ENCODE measurements at places on chromosomes 13 and 19. TPM values are rescaled to one million over a fixed set of nuclear protein-coding genes. Genes with fewer than 3 reads are reported as not detected.

DNA sequence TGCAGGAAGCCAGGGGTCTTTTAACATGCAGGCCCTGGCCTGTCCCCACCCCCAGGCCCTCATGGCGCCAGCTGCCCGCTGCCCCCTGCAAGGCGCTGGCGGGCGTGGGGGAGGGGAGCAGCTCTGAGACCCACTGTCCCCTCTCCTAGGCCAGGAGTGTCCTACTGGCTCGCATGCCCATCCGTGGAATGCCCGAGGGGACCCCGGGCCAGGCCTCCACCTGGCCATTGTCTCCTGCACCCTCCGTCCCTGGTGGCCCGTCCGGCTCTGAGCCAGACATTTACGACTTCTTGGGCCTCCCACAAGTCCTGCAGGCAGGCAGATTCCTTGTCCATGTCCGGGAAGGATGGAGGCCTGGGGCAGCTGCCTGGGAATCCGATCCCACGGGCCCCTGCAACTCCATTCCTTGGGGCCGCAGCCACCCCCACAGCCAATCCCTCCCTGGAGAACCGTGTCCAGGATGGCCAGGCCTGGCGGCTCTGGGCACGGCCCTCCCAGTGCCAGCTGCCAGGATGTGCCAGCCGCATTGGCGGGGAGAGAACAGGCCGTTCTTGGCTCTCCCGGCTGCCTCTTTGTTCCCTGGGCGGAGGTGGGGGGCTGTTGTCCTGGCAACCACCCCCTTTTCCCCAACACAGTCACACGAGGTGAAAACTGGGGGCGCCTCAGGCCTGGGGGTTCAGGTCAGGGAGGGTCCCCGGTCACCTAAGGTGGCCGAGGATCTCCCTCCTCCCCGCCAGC is 10.5 kb upstream of the PLIN3 start:
- DNase-seq = no peak

FXYD3 gene
- total RNA-seq = 61.6 TPM

DNA sequence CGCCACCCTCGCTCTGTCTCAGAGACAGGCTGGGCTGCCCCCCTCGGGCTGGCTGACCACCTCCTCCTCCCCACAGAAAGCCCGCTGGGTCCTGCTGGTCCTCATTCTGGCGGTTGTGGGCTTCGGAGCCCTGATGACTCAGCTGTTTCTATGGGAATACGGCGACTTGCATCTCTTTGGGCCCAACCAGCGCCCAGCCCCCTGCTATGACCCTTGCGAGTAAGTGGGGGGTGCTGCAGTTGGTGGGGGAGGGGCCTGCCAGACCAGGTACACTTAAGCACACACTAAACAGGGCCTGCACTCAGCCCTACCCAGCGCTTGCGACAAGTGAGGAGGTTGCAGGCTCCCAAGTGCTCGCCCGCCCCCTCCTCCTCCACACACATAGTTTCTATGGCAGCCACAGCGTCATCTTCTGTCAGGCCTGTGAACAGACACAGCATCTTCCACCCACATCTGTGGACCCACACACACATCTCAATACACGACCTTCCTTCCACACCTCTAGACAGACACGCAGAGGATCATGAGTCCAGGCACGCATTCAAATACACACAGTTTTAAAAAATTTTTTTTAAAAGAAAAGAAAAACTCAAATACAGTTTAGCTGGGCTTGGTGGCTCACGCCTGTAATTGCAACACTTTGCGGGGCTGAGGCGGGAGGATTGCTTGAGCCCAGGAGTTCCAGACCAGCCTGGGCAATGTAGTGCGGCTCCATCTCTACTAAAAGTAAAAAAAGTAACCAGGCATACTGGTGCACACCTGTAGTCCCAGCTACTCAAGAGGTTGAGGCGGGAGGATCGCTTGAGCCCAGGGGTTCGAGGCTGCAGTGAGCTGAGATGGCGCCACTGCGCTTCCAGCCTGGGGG is 18.4 kb downstream of the PLD3 start:
- DNase-seq = no peak

LRRC4B gene
- total RNA-seq = 0.26 TPM

GPR42 gene
- not detected for total RNA-seq

DNA sequence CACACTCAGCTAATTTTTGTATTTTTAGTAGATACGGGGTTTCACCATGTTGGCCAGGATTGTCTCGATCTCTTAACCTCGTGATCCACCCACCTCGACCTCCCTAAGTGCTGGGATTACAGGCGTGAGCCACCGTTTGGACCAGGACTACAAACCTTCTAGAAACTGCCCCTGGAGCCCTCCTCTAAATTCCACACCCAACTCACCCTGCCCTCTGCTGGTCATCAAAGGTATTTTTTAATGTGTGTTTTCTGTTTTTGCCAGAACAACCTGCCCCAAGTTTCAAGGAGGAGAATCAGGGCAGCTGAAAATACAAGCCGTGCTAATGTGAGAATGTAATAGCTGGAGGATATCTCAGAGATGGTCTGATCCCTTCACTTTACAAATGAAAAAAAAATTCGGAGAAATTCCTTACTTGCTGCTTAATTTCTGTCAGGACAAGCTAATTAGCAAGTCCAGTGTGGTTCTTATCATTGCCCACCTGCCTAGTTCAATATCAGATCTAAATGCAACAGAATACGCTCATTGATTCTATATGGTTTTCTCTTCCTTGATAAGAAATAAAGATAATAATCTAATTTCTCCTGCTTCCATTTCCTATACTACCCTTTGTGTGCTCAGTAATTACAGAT is 4.1 kb downstream of the ATP8A2 start:
- peak; percentile 63 for DNase-seq

GRCh38 chr13:75432045-75432444 is 49.9 kb downstream of the TBC1D4 start:
- DNase-seq = no peak

PSG2 gene
- total RNA-seq = not detected

PINLYP gene
- total RNA-seq = not detected

- peak; percentile 45 for DNase-seq
Observed at GRCh38 chr13:104408733-104409132, 1342.5 kb upstream of the SLC10A2 start.

DNA sequence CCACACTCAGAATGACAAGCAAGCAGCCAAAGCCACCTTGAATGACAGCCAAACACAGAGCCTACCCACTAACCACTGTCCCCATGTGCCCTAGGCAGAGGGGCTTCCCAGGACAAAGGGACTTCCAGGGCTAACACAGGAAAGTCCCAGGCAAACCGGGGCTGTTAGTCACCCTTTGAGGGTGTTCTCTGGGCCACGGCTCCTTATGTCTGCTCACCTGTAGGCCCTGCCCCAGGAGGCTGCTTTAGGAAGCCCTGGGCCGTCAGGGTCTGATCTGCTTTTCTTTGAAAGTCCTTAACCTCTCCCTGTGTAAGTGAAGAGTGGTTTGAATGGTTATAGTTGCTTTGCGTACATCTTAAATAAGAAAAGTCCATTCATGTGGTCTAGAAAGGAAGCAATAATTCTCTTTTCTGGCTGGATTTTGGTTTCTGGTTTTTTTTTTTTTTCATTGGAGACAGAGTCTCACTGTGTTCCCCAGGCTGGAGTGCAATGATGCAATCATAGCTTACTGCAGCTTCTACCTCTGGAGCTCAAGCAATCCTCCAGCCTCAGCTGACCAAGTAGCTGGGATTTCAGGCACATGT is 161.4 kb downstream of the EFNB2 start:
- no peak for DNase-seq

GRCh38 chr19:40799558-40800338 is 757 bp downstream of the EGLN2 start:
- DNase-seq = no peak

USF2 gene
- total RNA-seq = 103 TPM

GRCh38 chr19:33713194-33713593 is 83.5 kb upstream of the KCTD15 start:
- no peak for DNase-seq

- peak; percentile 69 for DNase-seq
Observed at GRCh38 chr13:30033681-30034457, 183.5 kb upstream of the UBL3 start.

SLC10A2 gene
- total RNA-seq = not detected

ZSCAN4 gene
- not detected for total RNA-seq

DNA sequence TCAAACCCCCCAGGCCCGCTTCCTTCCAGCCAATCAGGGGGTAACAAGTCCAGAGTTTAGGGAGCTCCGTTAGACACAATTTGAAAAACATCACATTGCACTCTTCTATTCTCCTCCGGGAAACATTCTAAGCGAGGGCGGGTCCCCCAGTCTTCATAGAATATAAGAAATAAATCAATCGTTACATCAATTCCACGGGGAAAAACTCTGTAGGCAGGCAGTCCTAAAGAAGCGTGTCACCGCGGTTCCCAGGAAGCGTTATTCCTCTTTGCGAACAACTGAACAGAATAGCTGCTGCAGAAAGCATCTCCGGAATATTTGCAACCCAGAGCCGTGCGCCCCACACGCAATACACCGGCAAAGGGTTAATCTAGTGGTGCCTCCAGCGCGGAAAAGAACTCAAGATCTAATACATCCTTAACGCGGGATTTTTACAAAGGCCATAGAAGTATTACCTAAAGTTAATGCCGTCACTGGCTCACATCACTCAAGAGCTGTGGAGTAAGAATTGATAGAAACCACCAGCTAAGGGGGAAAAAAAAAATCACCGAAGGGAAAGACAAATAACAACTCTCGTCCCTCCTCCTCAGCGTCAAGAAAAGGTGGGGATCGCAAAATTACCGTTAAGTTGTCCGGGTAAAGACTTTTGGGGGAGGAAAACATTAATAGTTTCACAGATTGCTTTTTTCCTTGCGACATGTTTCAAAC is 65.1 kb downstream of the KCNRG start:
- no peak for DNase-seq

UBE2M gene
- 268 TPM for total RNA-seq

GRCh38 chr19:49142866-49143335 is 12.3 kb downstream of the HRC start:
- peak; percentile 88 for DNase-seq

IFNL1 gene
- not detected for total RNA-seq

ZNF177 gene
- total RNA-seq = 1.3 TPM

NLRP13 gene
- not detected for total RNA-seq

ZFP14 gene
- 0.40 TPM for total RNA-seq

- DNase-seq = no peak
Observed at GRCh38 chr19:43983544-43983911, 460 bp upstream of the ZNF155 start.

ZNF805 gene
- total RNA-seq = 13.1 TPM

ALDH16A1 gene
- total RNA-seq = not detected

GRCh38 chr13:103557878-103558277 is 491.7 kb upstream of the SLC10A2 start:
- DNase-seq = no peak
